Cardiac ventricle fibroblast (primary cell): ENCODE measurements at places on chromosomes 6 and 20. TPM values are rescaled to one million over a fixed set of nuclear protein-coding genes. Genes with fewer than 3 reads are reported as not detected.

The MUCL3 gene
- total RNA-seq, result not detected in 2 replicates

The ECT2L gene
- total RNA-seq, result 0.06 and 0.20 TPM in 2 replicates

The PARD6B gene
- 0.06 and 0.10 TPM in 2 replicates for total RNA-seq

The TREM1 gene
- total RNA-seq, result 1.7 and 2.1 TPM in 2 replicates

The HRH3 gene
- total RNA-seq, result not detected in 2 replicates

The CUL7 gene
- 33.3 and 36.4 TPM in 2 replicates for total RNA-seq

The SUMO4 gene
- total RNA-seq, result 0.19 and 0.29 TPM in 2 replicates

The ABT1 gene
- 8.1 and 11.7 TPM in 2 replicates for total RNA-seq

The ACTR5 gene
- total RNA-seq, result 4.1 and 4.5 TPM in 2 replicates

The SLC26A8 gene
- total RNA-seq, result 0.06 TPM in 1 of 2 replicates, not detected in the other

The REM1 gene
- 0.44 and 1.2 TPM in 2 replicates for total RNA-seq

The GFRAL gene
- total RNA-seq, result not detected in 2 replicates

The LY6G5C gene
- 0.34 TPM in 1 of 2 replicates, not detected in the other for total RNA-seq

The HCRTR2 gene
- total RNA-seq, result not detected in 2 replicates

The OPN5 gene
- total RNA-seq, result not detected in 2 replicates

The WFDC12 gene
- total RNA-seq, result not detected in 2 replicates

The ADGRG6 gene
- 0.06 and 0.54 TPM in 2 replicates for total RNA-seq

The PTCHD4 gene
- total RNA-seq, result 1.7 and 2.0 TPM in 2 replicates

The MOG gene
- not detected in 2 replicates for total RNA-seq

The EPPIN gene
- not detected in 2 replicates for total RNA-seq

The RNF144B gene
- total RNA-seq, result 0.56 and 0.64 TPM in 2 replicates

The SLC32A1 gene
- not detected in 2 replicates for total RNA-seq

The RCAN2 gene
- 0.10 and 0.37 TPM in 2 replicates for total RNA-seq

The SMPD2 gene
- total RNA-seq, result 8.0 and 9.7 TPM in 2 replicates

The MCCD1 gene
- not detected in 2 replicates for total RNA-seq

The DCDC2 gene
- not detected in 2 replicates for total RNA-seq
